ENCODE measurements at places on chromosomes 3 and 15.

- no peak for DNase-seq
Measured at GRCh38 chr3:113285741-113286140, 74.4 kb downstream of the BOC start.

DNA sequence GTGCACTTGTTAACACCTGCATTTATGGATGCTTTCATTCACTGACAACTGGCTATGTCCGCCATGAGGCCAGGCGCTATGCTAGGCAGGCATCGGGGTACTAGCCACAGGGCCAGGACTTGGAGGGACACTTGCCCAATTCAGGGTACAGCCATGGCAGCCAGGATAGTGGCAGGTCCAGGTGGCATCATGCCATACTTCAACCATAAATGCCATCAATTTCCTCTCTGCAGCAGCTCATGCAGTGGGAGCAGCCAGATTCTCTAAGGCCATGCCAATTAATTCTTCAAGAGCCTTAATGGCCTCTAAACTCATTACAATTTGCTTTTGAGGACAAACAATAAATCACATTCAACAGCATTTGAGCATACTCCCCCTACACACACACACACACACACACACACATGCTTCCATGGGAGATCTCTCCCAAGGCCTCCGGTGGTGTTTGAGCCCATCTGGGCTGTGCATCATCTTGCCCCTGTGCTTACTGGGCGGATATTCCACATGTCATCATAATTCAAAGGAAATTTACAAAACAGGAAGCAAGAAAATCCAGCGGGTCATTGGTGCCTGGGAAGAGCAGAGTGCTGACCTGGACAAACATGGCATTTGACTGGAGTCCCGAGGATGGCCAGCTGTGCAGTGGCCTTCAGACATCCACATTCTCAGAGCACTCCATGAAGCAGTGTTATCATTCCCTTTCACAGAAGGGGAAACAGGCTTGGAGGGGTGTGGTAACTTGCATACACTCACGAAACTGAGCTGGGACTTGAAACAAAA, 109.1 kb downstream of the IQSEC1 start:
- DNase-seq: no peak

DNA sequence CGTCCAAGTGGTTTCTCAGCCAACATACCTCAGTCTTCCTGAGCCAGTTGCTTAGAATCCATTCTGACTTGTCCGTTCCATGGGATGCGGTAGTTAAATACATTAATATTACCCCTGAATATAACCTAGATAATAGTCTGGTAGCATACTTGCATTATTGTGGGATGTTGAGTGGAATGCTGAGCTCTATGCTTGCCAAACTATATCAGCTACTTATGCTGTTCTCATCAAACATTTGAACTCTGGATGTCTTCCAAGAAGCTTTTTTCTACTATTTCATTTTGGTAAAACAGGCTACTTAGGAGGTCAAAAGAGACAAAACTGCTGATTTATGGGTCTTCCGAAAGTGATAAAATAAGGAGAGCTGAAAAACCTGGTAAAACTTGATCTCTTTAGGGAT, 429.5 kb downstream of the NAALADL2 start:
- no peak for DNase-seq

DNA sequence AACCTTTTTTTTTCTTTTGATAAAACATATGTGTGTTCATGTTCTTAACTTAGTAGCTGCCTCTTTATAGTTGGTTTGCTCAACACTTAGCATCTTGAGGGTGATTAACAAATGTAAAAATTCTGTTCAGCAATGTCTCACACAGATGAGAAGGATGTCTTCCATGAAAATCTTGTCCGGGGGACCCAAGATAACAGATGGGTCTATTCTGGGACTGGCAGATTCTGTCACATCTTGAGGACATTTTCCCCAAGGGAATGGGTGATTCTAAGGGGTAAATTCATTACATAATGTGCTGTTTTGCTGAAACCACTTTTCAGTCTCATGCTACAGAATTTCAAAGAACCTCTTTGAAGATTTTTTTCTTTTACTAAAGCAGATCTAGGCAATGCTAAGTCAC, 342.2 kb downstream of the IGSF11 start:
- DNase-seq: no peak

- DNase-seq: no peak
Measured at GRCh38 chr3:126784254-126784653, 80.2 kb downstream of the CHCHD6 start.

DNA sequence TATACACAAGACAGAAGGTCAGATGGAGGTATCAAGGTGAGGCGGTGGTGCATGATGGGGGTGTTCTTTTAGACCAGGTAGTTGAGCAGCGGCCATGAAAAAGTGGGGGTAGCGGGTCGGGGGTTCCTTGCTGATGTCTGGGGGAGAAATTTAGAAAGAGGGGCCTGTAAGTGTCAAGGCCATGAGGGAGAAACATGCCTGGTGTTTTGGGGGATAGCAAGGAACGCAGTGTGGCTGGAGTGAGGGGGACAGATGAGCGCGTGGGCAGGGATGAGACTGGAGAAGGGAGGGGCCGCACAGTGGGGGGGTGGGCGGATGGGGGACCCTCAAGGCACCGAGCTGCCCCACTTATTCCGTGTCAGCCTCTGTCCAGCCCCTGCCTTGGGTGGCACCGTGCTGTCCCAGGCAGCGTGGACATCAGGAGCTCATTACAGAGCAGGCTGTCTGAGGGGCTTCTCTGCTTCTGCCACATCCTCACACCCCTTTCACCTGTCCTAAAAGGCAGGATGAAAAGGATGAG, 143.3 kb downstream of the SMAD6 start:
- no peak for DNase-seq

- DNase-seq: no peak
Measured at GRCh38 chr15:101250873-101251829, 697 bp downstream of the CHSY1 start.

DNA sequence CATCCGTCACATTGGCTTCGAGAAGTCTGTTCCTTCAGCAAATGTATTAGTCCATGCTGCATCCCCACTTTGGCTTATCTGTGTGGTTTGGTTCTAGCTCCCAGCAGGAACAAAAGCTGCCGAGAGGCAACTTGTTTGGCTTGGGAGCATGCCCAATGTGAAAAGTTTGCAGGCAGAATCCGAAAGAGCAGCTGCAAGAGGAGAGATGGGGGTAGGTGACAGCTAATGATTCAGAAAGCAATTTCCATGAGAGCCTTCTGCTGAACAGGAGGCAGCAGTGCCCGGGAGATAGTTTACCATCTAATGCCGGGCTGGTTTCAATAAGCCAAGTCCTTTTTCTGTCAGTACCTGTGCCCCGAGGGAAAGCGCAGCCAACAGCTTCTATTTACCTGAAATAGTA, 60.2 kb downstream of the GRM7 start:
- no peak for DNase-seq

DNA sequence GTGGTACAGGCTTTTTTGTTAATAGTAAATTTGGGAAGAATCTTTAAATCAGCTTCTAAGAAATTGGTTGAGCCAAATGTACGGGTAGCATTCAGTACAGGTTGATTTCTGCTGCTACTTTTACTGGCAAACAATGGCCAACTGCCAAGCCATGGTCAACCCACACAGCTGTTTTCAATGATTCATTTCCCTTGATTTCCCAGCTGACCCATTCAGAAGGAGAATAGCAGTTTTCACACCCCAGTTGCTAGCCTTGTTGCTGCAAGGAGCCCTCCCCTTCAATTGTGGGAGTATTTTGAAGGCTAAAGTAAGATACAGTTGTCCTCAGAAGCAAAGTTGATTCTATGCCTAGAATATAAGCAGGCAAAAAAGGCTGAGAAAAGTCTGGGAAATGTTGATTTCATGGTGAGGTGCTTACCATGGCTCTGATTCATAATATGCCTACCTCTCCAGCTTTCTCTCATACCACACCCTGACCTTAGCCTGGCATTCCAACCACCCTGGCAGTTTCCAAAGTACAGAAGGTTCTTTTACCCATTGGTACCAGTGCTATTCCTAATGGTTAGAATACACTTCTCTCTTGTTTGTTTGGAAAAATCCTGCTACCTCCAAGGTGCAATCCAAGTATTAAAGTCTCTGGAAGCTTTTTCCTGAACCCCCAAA, 320.3 kb upstream of the TGFBR2 start:
- peak; percentile 73 for DNase-seq

- DNase-seq: no peak
Measured at GRCh38 chr3:89002191-89002590, 105.2 kb upstream of the EPHA3 start.
